ENCODE measurements at places on chromosomes 13 and 19.

DNA sequence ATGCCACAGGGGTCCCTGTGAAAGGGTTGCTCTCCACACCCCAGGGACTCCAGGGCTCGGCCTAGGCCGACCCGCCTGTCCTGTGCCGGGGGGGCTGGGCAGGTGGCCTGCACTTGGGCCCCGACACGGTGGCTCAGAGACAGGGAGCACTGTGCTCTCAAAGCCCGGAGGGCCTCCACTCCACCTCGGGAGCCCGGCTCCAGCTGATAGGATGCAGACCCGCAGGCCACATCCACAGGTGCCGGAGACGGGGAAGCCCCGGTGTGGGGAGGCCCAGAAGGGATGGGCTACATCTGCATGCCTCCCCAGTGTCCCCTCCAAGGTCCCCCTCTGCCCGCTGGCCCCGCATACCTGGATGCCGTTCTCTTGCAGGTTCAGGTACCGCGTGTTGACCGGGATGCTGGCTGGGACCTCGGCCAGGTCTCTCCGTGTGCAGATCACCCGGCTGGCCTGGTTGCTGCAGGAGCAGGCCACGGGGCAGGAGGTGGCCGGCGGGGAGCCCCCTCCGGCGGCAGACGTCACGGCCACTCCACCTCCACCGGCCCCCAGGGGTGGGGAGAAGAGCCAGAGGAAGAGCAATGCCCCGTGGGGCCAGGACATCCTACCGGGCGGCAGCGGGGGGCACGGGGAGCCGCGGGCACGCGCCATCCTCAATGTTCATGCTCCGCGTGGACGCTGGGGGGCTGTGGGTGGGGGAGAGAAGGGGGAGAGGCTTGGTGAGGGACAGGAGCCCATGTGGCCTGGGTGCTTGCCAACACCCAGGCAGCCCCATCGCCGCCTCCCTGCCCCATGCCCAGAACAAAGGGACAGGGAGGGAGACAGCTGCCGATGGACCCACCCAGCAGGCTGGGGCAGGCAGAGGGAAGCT is 19.8 kb downstream of the LRRC4B start:
- peak; percentile 55 for DNase-seq

- no peak for DNase-seq
Measured at GRCh38 chr13:43587376-43587775, 199.4 kb downstream of the ENOX1 start.

- no peak for DNase-seq
Measured at GRCh38 chr19:15101479-15102082, 5.6 kb upstream of the SYDE1 start.

DNA sequence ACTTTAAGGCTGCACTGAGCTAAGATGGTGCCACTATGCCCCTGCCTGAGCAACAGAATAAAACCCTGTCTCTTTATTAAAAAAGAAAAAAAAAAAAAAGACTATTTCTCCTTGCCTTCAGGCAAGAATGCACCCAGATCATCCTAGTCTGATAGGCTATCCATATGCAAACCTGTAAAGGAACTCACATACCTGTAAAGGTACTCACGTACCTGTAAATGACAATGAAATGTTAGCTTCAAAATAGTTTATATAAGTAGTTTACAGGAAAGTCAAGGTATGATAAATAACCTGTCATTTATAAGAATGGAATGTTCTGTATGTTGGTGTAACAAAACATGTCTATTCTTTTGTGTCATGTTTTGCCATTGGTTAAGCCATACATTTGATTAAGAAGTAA is 86.3 kb downstream of the PIBF1 start:
- no peak for DNase-seq

- DNase-seq: no peak
Measured at GRCh38 chr19:51811344-51811743, 16.4 kb downstream of the FPR3 start.

- no peak for DNase-seq
Measured at GRCh38 chr13:79374578-79374977, 31.5 kb downstream of the RBM26 start.
